CD4-positive, alpha-beta T cell treated with Interleukin-6 for 4 hours (primary cell): ENCODE measurements at places on chromosomes 3 and 15.

GRCh38 chr3:102714567-102714966 is 279.8 kb downstream of the ZPLD1 start:
- DNase-seq = no peak

GRCh38 chr15:77070180-77070494 is 772 bp downstream of the TSPAN3 start:
- DNase-seq = no peak

- no peak for DNase-seq
These were observed 472.8 kb upstream of the KCNMB2 start for GRCh38 chr3:178063461-178063860.

DNA sequence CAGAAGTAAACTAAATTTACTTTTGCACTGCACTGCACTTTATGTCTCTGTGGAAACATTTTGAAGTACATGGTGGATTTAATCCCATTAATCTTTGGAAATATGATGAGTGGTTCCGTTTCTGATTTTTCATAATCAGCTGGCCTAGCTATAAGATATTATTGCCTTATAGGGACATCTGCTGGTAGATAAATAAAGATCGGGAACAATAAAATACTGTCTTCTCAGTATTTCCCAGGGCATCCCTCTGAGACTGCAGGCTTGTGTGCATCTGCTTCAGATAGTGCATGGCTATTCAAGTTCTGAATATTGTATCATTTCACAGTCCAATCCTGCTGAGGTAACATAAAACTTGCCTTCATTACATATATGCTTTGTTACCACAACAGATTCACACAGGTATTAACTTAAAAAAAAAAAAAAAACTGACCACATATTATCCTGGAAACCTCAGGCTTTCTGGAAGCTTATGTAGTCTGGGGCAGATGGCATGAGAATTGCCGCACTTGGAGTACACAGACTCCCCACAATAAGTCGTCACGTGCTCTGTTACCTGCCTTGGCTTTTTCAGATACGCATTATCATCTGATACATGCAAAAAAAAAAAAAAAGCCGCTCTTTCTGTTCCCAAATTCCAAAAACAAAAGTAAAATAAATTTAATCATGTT is 330.8 kb upstream of the AGTR1 start:
- no peak for DNase-seq

DNA sequence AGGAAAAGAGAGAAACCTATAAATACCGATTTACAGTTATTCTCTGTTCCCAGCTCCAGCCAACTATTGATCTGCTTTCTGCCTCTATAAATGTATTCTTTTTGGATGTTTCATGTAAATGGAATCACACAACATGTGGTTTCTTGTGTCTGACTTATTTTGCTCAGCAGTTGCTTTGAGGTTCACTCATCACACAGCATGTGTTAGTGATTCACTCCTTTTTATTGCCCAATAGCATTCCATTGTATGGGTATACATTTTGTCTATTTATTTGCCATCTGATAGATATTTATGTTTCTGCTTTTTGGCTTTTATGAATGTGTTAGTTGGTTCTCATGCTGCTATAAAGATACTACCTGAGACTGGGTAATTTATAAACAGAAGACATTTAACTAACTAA is 23.6 kb downstream of the CCR1 start:
- DNase-seq = no peak

GRCh38 chr15:71362987-71363968 is 248.0 kb downstream of the THSD4 start:
- DNase-seq = no peak

DNA sequence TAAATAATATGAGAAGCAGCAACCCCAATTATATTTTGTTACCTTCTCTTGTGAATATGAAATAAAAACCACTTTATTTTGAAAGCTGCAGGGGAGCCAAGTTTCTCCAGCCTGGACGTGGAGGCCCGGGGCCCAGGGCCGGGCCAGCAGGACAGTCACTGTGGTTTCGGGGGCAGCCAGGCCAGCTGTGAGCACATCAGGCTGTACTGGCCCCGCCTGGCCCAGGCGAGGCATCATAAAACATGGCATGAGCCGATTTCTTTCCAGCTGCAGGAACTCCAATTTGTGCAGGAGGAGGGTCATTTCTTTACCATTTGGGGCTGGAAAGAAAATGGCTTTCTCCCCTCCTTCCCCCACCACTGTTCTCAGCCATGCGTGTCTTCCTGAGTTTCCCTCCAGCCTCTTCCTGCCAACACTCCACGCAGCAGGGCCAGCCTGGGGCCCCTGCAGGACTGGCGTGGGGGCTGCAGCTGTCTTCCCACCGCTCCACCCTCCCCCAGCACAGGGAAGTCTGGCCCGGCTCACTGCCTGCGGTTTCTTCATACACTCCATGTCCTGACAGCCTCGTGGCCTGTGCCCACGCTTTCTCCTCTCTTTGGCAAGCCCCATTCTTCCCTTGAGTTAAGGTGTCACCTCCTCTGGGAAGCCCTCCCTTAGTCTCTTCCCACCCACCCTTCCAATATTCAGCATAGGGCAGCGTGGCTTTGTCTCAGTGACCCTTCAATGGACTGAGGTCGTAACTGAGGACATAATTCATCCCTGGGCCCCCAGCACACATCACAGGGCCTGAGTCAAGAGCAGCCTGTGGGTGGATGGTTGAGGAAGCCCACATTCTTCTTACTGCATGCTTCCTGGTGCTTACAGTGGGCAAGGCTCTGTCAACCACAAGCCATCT is 135.8 kb downstream of the CHSY1 start:
- DNase-seq = no peak

GRCh38 chr15:98120561-98120960 is 160.1 kb downstream of the ARRDC4 start:
- no peak for DNase-seq

- DNase-seq = no peak
These were observed 8.3 kb downstream of the MEF2A start for GRCh38 chr15:99574048-99574447.

- DNase-seq = peak; percentile 34
These were observed 46.0 kb downstream of the CCNL1 start for GRCh38 chr3:157113832-157114505.

DNA sequence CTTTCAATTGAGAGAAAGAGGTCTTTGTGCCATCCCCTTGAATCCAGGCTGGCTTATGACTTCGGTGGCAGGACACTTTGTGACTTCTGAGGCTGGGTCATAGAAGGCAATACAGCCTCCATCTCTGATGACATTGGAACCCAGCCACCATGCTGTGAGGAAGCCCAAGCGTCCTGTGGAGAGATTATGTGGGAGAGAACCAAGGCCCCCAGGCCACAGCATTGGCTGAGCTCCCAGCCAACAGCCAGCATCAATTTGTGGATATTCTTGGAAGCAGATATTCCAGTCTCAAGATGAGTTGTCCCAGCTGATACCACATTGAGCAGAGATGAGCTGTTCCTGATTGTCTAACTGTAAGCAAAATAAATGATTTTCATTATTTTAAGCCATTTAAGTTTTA is 12.7 kb upstream of the XIRP1 start:
- no peak for DNase-seq

DNA sequence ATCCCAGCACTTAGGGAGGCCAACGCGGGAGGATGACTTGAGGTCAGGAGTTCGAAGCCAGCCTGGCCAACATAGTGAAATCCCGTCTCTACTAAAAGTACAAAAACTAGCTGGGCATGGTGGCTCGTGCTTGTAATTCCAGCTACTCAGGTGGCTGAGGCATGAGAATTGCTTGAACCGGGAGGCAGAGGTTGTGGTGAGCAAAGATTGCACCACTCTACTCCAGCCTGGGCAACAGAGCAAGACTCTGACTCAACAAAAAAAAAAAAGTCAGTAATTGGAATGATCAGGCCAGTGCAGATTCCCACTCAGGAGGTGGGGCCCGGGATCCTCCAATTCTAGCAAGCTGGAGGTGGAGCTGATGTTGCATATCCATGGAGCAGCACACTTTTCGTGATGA is 5.6 kb downstream of the CFAP92 start:
- no peak for DNase-seq

DNA sequence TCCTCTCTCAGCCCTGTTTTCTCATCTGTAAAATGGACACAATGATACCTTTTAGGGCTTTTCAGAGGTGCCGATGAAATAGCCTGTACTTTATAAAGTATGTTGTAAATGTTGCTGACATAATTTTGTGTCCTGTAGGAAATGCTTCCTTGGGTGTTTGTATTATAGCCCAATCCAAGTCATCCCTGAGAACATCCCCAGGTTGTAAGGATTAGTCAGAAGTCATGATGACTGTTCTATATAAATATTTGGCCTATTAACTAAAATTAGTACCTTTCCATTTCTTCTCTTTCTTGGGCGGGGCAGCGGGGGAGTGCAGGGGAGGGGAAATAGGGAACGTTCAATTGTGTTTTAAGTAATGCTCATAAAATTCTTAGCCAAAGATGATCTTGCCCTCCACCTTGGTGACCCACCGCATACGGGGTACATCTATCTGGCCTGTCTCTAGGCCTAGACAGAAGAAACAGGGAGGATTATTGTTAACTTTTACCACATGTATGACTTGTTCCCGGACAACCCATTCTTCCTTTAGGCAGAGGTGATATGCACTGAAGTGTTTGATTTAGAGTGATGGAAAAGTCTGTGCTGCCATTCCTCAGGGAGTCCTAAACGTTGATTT is 120.7 kb downstream of the VGLL4 start:
- DNase-seq = no peak

DNA sequence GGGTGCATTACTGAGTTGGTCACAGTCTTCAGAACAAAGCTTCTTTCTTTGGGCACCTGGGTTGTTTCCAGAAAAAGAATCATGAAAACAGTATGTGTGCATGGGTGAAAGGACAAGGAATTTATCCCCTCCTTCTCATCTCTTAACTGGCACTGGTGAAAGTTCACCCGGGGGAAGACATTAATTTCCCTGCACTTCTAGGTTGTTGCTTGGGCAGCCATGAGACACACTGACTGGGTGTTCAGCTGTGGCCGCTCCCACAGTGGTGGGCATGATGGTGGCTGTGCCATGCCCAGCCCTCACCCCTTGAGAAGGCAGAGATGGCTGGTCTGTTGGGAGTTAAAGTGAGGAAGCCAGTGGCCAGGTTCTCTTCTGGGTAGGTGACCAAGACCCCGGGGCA is 16.6 kb upstream of the KY start:
- no peak for DNase-seq

- no peak for DNase-seq
These were observed 463.5 kb downstream of the TAFA4 start for GRCh38 chr3:68468695-68469375.

DNA sequence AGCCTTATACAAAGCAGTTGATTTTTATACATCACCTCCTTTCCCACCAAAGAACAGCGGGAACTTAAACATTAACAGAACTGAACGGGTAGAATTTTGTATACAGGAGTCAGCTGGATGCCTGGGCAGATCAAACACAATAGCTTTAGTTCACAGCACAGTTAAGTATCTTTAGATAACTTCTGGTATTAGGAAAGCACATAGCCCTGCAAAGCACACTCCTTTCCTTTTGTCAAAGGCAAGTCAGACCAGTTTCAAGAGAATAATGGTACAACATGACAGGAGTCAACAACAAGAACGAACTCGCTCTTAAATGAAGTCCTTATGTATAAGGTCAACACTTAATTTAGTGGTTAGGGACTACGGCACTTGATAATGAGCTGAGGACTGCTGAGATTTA is 26.3 kb downstream of the ABCC5 start:
- no peak for DNase-seq

DNA sequence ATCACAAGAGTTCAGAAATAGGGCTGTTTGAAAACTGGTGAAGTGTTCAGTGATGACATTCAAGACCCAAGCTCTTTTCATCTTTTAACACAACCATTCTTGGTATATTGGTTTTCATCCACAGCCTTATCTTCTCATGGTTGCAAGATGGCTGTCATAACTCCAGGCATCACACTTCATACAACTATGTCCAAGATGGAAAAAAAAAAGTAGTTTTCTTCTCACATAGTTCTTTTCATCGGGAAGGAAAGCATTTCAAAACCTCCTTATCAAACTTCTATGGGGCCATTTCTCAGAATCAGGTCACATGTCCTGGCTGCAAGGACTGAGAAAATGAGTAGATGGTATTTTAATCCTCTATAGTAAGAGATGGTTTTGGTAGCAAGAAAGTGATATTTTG is 21.1 kb upstream of the MFSD1 start:
- no peak for DNase-seq

DNA sequence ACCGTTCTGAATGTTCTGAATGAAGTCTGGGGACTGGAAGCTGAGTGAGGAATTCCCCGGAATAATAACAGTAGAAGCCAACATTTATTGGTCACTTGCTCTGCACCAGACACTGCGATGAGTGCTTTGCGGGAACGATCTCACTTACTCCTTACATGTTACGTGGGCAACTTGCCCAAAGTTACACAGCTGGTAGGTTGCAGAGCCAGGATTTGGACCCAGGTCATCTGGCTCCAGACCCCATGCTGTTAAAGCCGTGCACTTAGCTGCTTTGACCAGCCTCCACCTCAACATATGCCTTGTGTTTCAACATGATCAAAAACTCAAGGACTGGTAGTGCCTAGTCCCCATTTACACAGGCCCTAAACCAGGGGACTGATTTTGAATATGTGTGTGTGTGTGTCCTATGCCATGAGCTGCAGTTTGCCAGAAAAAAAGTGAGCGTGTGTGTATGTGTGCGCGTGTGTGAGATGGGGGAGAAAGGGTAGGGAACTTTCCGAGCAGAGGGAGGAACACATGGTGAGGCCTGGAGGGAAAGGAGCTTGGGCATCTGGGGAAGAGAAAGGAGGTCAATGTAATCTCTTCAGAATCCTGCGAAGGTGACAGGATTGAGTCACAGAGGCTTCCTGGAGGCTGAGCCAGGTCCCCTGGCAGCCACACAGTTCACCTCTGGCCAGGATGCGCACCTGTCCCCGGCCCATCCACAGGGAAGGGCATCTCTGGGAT is 28.9 kb downstream of the LINGO1 start:
- no peak for DNase-seq

GRCh38 chr3:134607054-134608022 is 43.5 kb downstream of the KY start:
- no peak for DNase-seq

- DNase-seq = no peak
These were observed 14.7 kb upstream of the MBNL1 start for GRCh38 chr3:152254041-152254440.

DNA sequence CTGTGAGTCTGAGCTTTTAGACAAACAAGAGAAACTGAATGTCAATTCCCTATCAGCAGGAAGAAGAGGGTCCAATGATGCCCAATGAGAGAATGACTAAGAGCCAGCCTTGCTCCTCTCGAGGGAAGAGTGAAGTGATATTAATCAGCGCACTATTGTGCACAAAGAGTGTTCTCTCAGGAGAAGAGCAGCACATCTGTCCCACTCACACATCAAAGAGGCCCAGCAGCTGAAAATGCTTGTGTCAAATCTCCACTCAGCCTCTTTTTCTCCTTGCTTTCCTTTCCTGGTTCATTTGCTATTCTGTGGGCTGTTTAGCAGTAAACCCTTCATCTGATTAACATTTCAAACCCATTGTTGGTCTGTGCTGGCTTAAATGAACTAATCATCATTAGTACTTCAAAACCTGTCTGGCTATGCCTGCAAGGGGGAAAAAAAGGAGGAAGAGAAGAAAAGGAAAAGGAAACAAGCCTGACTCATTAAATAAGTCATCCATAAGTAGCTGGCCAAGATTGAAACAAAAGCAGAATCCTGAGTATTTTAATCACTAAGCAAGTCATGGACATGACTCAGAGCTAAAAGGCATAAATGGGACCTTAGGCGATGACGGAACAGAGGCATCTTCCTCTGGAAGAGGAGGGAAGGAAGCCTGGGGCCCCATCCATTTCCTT is 912.7 kb downstream of the TUSC7 start:
- DNase-seq = no peak

- peak; percentile 77 for DNase-seq
These were observed 1.9 kb downstream of the KLF13 start for GRCh38 chr15:31328428-31328968.
